ENCODE measurements at places on chromosomes 4 and X.
A peak's percentile ranks its signal among the peaks of the same experiment; 100 is the strongest.

GRCh38 chr4:55321707-55322264 lies 24.3 kb upstream of the SRD5A3 start:
- peak; percentile 56 for DNase-seq

DNA sequence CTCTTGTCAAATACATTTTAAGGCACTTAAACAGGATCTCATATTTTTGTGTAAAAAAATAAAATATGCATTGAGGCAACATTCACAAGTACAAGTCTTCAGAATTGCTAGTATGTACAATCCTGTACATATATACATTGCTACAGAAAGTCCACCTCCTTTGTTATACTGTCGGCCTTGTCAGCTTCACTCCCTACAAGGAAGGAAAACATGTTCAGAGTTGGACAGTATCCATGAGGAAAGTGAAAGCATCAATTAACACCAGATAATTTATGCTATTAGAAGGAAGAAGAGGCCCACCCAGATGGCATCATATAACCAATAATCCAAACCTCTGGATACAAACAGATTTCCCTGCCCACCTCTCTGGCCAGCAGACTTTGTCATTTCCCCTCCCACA lies 42.0 kb downstream of the REELD1 start:
- no peak for DNase-seq

GRCh38 chrX:41824551-41824950 lies 98.8 kb downstream of the CASK start:
- DNase-seq = no peak

DNA sequence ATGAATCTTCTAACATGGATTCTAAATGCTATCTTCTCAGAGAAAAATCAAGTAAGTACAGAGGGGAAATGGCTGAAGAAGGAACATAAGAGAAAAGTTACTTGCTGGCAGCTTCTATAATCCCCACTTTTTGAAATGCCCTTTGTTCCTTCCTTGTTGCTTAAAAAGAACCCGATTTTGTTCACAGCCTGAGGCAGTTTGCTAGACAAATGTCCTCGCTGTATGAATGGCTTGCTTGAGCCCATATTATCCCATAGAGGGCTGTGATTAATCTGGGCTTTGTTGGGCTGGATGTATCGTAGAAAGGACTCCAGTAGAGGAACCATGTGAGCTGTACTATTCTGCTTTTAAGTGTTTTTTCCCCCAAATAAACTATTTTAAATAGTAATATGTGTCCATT lies 134.3 kb upstream of the FGF13 start:
- no peak for DNase-seq

GRCh38 chr4:30605616-30606190 lies 114.5 kb upstream of the PCDH7 start:
- no peak for DNase-seq

- no peak for DNase-seq
These were observed 188.4 kb upstream of the ARX start for GRCh38 chrX:25204182-25204581.

GRCh38 chrX:119303137-119303536 lies 67.1 kb downstream of the PGRMC1 start:
- DNase-seq = no peak

GRCh38 chr4:189600718-189601435 lies 339.8 kb upstream of the FRG1 start:
- DNase-seq = no peak

- DNase-seq = no peak
These were observed 91.5 kb downstream of the ELOVL6 start for GRCh38 chr4:110106931-110107296.

- DNase-seq = no peak
These were observed 80.0 kb downstream of the FAT1 start for GRCh38 chr4:186643501-186644310.

DNA sequence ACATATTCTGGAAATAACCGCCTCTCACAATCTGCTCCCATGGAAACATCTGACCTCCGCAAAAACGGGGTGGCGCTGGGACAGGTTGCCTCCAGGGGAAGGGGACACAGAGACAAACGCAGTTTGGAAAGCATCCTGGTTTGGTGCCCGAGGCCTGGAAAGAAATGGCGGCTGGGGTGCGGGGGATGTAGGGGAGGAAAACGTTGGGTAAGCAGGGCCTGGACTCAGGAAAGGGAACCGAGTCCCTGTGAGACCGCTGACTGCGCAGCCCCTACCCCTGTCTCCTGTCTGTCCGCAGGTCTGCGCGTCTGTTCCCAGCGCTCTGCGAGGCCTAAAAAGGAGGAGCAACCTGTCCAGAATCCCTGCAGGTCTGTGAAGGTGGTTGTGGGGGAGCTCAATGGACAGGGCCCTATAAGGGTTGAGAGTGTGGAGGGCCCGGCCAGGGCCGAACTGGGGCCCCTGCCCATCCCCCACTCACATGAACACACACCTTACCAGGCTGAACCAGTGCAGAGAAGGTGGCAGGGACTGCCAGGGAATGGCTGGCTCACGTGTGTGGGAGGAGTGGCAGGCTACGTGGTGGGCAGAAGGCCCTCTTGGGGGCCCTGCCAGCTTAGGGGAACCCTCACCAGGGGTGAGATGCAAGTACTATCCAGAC lies 672 bp downstream of the TCEAL3 start:
- DNase-seq = no peak

DNA sequence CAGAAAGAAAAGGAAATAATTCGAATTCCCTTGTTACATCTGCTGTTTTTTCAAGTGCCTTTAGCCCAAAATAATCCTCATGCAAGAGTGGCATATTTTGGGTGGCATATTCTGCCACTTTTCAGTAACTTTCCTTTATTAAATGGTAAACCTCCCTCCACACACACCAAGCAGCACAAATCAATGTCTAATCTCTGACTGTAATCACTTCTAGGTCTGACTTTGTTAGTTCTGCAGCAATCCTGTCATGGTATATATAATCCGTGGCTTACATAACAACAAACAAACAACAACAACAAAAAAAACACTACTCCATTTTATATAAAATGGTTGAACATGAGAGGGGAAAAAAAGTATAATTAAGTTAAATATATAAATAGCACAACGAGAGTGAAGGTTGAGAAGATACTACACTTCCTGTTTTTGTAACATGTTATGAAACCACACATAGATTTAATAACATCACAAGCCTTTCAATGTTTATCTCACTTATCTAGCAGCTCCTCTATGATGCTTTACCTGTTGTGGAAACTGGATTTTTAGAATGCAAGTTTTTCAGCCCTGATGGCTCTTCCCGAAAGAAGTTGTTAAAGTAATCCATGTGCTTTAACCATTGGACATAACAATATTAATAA lies 715.4 kb downstream of the GRXCR1 start:
- DNase-seq = no peak

DNA sequence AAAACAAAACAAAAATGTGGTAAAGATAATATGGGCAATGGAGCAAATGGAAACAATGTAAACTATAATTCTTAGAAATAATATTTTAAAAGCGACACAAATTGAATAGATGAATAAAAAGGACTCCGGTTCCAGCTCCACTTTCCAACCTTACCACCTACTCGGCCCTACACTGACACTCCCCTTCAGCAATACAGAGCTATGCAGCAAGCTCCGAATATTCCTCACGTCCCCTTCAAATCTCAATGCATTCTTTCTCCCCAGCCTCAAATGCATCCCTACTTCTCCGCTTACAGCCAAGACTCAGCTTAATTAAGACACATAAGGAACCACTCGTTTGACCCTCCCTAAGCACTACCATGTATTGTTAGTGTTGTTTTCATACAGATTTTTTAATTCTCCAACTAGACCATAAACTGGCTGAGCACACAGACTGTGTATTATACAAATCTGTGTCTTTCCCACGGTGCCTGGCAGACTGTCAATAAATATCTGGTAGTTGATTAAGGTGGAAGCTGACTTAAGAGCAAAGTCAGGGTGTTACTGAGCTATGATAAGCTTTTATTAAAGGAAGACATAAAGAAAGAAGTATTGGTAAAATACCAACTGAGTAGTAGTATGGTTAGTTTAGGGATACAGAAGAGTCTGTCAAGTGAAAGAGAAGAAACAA lies 219.1 kb downstream of the NR3C2 start:
- no peak for DNase-seq

- no peak for DNase-seq
These were observed 138.2 kb downstream of the QDPR start for GRCh38 chr4:17373666-17374065.

DNA sequence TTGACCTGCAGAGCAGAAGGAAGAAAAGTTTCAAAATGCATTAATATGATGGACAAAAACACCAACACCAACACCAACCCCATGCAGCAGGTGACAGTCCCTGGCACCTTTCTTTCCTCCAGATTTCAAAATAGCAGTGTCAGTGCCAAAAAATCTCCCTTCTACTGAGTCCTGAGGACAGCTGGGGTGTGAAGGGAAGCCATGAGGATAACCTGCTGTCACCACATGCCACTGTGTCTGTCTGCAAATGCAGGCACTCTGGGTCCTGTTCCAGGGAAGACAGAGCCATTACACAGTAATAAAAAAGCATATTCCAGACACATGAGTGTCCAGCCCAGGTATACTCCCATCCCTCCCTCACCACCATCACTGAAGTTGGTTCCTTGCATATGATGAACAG lies 187.5 kb downstream of the BMP15 start:
- no peak for DNase-seq

DNA sequence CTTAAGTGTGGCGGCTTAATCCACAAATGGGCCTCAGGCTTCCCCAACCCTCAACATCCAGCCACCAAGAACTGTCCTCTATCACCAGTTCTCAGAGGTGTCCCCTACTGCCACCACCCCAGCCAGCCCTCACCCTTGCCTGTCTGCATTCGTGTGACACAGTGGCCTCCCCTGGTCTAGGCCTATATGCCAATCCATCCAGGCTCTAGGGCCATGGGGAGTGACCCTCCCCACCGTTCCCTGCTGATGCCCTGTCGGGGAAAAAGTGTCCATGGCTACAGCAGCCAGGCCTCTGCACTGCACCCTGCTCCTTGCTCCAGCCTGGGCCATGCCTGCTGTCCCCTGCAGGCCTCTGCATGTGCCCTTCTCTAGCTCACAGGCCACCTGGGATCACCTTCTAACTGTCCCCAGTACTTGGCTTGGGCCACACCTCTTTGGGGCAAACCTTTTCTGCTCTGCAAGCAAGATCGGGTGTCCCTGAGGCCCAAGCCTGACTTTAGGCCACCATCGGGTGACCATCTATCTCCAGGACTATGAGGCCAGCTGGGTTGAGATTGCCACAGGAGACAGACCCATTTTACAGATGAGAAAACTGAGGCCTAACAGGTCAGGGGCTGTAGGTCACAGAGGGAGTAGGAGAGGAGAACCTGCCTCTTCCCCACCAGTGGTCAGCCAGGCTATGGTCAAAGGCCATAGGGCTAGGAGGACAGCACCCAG lies 75.8 kb downstream of the JAKMIP1 start:
- DNase-seq = no peak

- DNase-seq = no peak
These were observed 55.7 kb downstream of the STAP1 start for GRCh38 chr4:67614186-67614585.

DNA sequence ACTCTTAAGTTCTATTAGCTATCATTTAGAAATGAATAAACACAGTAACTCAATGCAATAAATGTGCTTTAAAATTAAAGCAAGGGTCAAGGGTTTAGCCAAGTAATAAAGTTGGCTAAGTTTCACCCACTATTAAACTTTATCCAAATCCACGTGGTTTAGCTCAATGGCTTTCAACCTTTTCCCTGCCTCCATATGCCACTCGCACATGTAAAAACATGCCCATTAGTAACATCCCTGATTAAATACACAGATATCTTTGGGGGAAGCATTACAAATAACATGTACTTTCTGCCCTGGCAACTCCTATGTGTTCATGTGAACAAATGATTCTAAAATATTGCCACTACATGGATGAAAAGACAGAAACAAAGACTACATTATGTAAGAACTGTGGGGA lies 130.8 kb downstream of the ZAR1 start:
- DNase-seq = no peak

DNA sequence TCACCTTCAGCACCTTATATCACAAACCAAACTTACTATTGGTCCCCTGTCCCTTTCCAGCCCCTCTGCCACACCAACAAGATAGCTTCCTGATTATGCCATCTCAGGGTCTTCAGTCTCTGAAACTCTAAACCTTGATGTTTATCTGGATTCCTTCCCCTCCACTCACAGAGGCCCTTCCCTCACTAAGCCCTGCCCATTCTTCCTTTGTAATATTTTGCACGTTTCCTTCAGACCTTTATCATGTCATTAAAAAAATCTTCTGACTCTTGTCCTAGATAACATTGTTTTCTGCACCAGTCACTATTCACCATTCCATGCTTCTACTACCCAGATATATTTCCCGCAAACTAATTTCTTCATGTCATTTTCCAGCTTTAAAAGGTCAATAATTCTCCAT lies 17.7 kb upstream of the CEP135 start:
- DNase-seq = no peak

- DNase-seq = no peak
These were observed 81.0 kb upstream of the STIM2 start for GRCh38 chr4:26779674-26780073.
